ENCODE measurements at places on chromosomes 3 and 15. TPM values are rescaled to one million over a fixed set of nuclear protein-coding genes. Genes with fewer than 3 reads are reported as not detected.

GRCh38 chr3:160739079-160739478, 17.0 kb upstream of the PPM1L start:
- DNase-seq: no peak

DNA sequence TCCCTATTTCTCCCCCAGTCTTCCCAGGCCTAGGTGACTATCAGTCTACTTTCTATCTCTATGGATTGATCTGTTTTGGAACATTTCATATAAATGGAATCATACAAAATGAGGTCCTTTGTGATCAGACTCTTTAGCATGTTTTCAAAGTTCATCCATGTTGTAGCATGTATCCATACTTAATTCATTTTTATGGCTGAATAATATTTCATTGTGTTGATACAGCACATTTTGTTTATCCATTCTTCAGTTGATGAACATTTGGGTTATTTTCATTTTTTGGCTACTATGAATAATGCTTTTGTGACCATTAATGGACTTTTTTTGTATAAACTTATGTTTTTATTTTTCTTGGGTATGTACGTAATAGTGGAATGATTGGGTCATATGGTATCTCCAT, 19.2 kb upstream of the MGA start:
- DNase-seq: no peak

- DNase-seq: no peak
Measured at GRCh38 chr3:124774841-124775402, 44.7 kb downstream of the UMPS start.

- no peak for DNase-seq
Measured at GRCh38 chr3:191280111-191280510, 49.1 kb upstream of the CCDC50 start.

DNA sequence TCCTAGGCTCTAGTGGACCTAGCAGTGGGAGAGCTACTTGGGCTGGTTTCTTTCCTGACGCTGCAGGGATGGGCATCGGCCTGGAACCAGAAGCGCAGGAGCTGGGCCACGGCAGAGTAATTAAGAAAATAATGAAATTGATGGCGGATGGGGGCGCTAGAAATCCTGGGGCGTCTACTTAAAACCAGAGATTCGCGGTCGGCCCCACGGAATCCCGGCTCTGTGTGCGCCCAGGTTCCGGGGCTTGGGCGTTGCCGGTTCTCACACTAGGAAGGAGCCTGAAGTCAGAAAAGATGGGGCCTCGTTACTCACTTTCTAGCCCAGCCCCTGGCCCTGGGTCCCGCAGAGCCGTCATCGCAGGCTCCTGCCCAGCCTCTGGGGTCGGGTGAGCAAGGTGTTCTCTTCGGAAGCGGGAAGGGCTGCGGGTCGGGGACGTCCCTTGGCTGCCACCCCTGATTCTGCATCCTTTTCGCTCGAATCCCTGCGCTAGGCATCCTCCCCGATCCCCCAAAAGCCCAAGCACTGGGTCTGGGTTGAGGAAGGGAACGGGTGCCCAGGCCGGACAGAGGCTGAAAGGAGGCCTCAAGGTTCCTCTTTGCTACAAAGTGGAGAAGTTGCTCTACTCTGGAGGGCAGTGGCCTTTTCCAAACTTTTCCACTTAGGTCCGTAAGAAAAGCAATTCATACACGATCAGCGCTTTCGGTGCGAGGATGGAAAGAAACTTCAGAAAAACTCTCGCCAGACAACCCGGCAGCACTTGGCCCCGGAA, 6.1 kb downstream of the SOX14 start:
- no peak for DNase-seq

GRCh38 chr3:106797461-106797860, 579.8 kb upstream of the CCDC54 start:
- no peak for DNase-seq

DNA sequence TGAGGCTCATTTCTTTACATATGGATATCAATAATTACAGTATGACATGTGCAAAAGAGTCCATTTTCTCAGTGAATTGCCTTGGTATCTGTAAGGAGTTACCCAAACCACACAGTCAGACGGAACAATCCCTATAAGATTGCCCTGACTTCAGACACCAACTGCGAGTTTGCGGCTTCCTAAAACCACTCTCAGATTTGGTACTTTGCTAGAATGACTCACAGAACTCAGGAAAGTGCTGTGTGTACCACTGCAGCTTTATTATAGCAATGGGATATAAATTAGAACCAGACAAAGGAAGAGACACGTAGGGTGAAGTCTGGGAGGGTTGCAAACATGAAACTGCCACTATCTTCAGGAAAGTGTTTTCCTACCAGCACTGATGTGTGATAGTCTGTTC, 45.8 kb upstream of the ATP13A3 start:
- DNase-seq: no peak

DNA sequence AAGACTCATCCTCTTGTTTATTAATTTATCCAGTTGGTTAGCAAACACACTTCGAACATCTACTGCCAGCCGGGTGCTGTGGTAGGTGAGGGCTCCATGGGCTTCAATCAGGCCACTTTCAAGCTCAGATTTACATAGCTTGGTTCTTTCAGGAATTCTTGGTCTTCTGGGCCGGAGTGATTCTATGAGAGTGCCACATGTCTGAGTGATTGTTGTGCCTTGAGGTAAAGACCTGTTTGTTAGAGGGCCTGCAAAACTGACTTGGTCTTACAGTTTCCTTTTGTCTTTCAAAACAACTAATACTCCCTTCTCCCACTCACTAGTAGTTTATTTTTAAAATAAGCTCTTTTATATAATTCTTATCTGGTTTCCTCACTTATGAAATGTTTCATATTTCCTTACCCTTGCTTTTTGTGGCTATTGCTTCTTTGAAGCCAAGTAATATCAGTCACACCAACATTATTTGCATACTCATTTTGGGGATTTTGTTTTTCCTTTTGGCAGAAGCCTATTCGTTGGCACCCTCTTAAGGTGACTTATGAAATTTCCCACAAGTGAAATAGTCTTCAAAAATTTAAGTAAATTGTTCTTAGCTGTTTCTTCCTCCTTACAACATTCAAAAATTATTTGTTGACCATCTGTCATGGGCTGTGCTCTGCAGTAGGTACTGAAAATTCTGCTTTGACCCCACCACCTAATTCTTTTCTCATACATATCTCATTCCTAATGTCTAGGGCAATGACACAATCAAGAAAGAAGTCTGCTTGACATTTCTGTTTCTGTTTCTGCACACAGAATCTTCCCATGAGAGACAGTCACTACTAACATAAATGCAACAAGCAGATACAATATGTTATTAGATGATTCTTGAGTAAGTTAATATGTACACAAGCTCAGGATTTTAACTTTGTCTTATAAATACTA, 120.2 kb downstream of the LRRC28 start:
- no peak for DNase-seq

- DNase-seq: peak; percentile 15
Measured at GRCh38 chr3:147733217-147733616, 324.1 kb downstream of the ZIC1 start.

The GOLGA6L1 gene
- not detected for total RNA-seq

The WDR93 gene
- 0.64 TPM for total RNA-seq

The PAQR5 gene
- total RNA-seq: under 0.01 TPM

The NEK10 gene
- total RNA-seq: 2.9 TPM

All from G401 (cell line).